LHCN-M2 (cell line): ENCODE measurements at places on chromosomes 7 and 10. TPM values are rescaled to one million over a fixed set of nuclear protein-coding genes. Genes with fewer than 3 reads are reported as not detected.
A peak's percentile ranks its signal among the peaks of the same experiment; 100 is the strongest.

The CDH23 gene
- 0.06 TPM in 2 replicates for total RNA-seq

The NRP1 gene
- total RNA-seq = 174 and 181 TPM in 2 replicates

The ERCC6 gene
- 6.3 and 7.3 TPM in 2 replicates for total RNA-seq

The CCDC136 gene
- 3.2 and 5.3 TPM in 2 replicates for total RNA-seq

The GRB10 gene
- 17.5 and 24.0 TPM in 2 replicates for total RNA-seq

GRCh38 chr10:21944727-21945386, 58.7 kb downstream of the DNAJC1 start:
- DNase-seq = no peak

- peak; percentile 99 for DNase-seq
Observed at GRCh38 chr10:29658984-29659965, 24.5 kb upstream of the SVIL start.

- DNase-seq = peak; percentile 76
Observed at GRCh38 chr10:132065491-132066105, at the start of gene JAKMIP3. Gene JAKMIP3 (plus strand): TSS chr10:132065946. CDS start chr10:132104809, 38,863 bp downstream.

- no peak for DNase-seq
Observed at GRCh38 chr7:45645141-45645969, 71.2 kb downstream of the ADCY1 start.

DNA sequence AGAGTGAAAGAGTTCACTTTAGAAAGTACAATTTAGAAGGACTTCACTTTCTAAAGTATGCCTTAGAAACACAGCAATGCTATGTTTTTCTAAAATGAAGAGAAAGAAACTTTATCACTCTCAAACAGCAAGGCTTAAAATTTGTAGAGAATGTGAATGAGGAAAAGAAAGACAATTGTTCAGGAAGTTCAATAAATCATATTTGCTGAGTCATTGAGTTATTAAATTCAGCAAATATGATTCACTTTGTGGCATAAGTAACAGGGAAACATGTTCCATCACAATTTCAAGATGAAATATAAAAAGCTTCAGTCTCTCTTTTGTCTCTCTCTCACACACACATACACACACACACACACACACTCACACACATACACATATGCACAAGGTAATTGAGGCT, 187.9 kb downstream of the PCDH15 start:
- DNase-seq = peak; percentile 0

DNA sequence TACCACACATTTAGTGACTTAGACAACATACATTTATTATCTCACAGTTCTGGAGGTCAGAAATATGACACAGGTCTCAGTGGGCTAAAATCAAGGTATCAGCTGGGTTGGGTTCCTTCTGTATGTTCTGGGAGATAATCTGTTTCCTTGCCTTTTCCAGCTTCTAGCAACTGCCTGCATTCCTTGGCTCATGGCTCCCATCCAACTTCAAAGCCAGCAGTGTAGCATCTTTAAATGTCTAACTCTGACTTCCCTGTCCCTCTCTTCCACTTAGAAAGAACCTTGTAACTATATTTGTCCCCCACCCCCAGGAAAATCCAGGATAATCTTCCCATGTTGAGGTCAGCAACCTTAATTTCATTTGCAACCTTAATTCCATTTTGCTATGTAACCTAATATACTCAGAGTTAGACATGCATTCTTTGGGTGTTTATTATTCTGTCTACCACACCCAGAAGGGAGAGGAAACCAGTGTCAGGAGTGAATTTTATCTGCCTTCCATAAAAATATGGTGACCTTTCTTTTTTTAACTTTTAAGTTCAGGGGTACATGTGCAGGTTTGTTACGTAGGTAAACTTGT, 57.3 kb upstream of the SMIM30 start:
- DNase-seq = no peak

DNA sequence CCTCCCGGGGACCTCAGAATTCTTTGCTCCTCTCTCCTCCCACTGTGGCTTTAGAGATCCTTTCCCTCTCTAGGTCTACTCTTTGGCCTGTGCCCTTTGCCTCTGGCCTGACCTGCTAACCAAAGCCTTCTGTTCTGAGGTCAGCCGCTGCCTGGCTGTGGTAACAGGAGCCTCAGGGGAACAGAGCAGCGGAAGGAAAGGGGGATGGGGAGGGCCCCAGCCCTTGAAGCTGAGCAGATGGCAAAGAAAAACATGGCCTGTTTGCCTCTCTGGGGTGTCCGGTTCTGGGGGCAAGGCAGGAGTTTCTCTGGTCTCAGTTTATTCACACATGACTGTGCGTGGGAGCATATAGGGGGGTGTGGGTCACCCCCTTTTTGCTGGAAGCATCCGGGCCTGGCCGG, 28.2 kb downstream of the COL26A1 start:
- DNase-seq = peak; percentile 85

GRCh38 chr10:6068422-6068821, 6.3 kb upstream of the IL2RA start:
- DNase-seq = no peak

DNA sequence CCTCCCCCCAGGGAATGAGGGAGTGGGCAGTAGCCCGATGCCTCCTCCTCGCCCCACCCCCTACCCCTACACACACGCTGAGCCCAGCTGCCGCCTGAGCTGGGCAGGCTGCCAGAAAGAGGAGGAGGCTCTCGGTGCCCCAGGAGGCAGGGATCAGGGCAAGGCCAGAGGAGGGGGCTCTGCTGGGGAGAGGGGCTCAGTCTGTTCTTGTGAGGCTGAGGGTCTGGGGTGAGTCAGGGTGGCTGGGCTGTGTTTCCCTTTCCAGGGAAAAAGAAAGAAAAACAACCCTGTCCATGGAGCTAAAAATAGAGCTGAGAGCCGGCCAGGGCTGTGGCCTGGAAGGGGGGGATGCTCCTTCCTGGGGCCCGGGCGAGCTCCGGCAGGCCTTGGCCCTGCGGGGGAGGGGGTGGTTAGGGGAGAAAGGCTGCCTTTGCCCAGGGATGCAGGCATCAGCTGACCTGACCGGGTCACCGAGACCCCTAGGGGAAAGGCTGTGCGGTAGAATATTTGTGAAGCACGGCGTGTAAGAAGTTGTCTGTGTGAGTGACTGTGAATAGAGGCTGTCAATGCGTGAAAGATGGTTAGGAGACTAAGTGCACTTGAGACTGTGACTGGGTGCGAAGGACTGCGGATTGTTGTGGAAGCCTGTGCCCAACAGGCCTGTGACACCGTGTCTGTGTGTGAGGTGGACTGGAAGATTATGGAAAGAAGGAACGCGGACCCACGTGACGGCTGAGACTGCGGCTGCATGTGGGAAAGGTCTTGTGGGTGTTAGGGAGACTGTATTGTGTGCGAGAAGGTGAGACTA, 1.2 kb upstream of the LZTS2 start:
- no peak for DNase-seq

DNA sequence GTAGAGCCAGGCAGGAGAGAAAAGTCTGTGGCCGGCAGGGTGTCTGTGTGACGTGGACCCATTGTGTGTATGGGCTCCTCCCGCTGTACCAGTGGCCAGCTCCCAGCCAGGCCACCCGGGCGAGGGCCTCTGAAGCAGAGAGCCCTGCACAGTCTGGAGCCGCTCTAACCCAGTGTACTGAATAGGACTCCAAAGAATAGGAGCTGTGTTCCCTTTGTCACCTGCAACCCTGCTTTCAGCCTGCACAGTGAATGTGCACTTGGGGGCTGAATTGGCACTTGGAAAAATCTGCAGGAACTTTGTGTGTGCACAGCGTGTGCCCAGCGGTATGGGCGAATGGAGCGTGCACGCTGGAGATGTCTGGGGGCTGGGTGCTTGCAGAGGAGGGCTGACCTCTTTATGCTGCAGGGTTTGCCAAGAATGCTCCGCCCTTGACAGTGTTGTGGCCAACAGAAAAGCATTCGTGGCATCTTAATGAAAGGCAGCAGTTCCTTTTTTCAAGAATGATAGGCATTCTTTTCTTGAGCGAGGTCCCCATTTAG, 216.2 kb downstream of the AUTS2 start:
- no peak for DNase-seq

- DNase-seq = no peak
Observed at GRCh38 chr7:41692251-41692650, 10.6 kb downstream of the INHBA start.

GRCh38 chr10:132271458-132272230, 36.1 kb downstream of the STK32C start:
- no peak for DNase-seq
